ENCODE measurements at places on chromosomes 5 and 9.

DNA sequence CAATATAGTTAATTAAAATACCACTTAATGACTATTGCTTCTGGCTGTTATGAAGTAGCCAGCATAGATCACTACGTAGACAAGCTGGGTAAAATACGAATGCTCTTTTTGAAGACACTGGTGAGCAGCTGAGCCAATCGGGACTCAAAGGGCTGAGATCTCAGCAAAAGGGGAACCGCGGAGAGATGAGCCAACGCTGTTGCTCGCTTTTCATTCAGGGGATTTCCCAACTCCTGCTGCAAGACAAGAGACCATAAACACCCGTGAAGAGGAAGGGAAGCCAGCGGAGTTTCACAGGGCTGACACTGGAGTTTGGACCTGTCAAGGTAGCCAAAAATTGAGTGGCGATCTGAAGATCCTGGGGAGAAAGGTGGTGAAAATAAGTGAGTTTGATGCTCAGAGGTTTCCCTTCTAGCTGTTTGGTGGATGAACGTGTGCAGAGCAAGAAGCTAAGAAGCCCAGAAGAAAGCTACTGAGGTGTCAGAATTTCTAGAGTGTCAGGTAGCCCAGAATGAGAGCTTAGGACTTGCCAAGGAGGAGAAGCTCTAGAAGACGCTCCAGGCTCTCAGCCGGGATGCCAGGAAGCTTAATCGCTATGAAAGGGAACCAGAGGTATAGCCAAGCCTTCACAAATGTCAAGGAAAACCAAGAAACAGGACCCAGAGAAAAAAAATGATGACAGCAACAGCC lies 79.6 kb upstream of the RNU6ATAC start:
- no peak for DNase-seq

DNA sequence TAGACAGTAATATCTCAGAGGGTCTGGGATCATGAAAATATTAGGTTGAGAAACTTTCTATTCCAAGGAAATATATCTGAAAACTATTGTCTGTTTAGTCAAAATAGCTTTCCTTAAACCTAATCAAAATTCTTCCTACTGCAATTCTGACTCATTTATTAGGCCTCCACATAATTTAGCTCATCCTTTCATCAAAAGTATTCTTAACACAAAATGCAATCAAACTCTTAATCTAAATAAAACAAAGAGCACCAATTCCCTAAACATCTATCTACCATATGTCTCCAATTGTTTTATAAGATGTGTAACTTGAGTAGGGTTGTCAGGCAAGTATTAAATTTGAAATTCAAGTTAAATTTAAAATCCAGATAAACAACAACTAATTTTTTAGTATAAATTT lies 142.1 kb downstream of the PLK2 start:
- no peak for DNase-seq

- no peak for DNase-seq
Observed at GRCh38 chr9:34995670-34996060, 6.1 kb downstream of the DNAJB5 start.

- DNase-seq, result peak; percentile 98
Observed at GRCh38 chr5:41794471-41794870, 75.8 kb downstream of the OXCT1 start.

DNA sequence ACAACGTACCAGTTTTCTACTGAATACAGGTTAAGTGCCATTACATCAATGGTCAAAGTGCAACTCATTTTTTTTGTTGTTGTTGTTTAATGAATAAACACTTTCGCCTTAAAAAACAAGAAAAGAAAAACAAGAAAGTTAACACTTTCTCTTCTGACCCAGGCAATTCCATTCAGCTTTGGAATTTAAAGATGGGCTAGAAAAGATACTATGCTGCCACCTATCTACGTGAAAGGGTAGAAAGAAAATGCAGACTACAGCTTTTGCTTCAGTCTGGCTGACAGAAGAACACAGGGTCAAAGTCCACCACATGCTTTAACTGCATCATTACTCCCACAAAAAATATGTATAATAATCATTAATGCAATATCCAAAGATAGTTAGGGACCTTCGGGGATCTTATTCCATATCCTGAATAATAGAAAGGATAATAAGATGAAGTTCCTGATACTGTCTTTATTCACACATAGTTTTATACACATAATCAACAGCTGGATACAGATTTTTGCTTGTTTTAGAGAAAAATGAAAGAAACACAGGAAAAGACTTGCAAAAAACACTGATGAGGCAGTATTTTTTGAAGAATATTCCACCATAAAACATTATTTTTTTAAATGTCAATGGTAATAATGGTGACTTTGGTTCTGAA lies 40.4 kb downstream of the ZDHHC21 start:
- peak; percentile 16 for DNase-seq

- no peak for DNase-seq
Observed at GRCh38 chr5:59842999-59843398, 50.5 kb downstream of the PDE4D start.

- no peak for DNase-seq
Observed at GRCh38 chr5:2030131-2030530, 147.4 kb upstream of the IRX4 start.

GRCh38 chr5:172754596-172755356 lies 16.2 kb downstream of the DUSP1 start:
- no peak for DNase-seq

DNA sequence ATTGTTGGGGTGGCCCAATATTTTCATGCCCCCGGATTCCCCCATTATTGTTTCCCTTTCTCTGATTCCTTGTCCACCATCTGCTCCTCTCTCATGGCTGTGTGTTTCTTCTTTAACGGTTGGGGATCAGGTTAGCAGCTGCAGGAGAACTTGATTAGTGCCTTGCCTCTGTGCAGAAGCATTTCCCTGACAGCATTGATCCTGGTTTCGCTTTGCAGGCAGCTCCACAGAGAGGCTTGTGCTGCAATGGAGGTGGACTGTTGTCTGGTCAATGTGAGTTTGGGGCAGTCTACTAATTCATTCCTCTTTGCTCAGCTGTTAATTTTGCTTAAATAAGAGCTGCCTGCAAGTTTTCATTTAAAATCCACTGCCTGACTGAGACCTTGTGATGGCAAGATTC lies 32.5 kb upstream of the SSBP2 start:
- DNase-seq, result no peak

DNA sequence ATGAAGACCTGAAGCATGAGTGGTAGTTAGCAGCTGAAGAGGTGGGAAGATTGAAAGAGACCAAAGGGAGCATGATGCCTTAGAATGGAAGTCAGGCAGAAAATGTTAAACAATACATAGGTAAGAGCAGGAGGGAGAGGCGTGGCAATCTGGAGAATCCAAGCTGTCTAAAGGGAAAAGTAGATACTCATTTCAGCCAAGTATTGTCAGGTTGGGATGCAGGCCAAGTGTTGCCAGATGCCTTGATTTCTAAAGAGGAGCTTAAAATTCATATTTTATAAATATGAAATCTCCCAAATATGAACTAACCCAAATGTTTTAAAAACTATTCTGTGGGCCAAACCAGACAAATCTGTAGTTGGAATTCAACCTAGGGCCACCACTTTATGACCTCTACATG lies 4.2 kb downstream of the PAM start:
- no peak for DNase-seq

DNA sequence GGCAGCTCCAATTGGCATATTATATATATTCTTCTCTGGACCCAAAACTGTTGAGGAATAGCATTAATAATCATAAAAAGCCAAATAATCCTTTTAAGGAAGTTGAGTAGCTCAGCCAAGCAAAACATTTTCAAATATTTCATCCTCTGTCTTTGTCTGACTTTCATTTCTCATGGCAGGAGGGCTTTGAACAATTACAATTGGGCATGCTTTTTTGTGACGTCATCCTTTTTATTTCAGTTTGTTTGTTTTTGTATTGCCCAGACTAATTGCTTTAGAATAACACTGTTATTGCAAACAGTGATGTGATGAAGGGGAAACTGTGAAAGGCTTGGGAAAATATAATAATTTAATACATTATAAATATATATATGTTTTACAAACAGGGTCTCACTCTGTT lies 65.2 kb upstream of the MAP1B start:
- DNase-seq, result peak; percentile 36

DNA sequence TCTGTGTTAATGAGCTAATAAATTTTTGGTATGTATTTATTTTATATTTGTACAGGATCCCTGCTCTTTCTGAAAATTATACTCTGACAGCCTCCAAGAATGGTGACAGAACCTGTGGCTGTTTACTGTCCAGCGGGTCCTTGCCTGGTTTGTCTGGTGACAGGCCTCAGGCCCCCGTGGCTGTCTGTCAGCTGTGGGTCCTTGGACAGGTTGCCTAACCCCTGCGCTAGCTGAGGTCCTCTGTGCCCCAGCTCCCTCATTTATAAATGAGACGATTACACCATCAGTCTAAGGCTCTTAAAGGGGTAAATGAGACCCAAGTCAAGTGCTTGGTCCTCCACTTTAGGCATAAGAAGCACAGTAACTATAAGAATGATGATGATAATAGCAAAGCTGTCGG lies 125.1 kb upstream of the COL5A1 start:
- no peak for DNase-seq

DNA sequence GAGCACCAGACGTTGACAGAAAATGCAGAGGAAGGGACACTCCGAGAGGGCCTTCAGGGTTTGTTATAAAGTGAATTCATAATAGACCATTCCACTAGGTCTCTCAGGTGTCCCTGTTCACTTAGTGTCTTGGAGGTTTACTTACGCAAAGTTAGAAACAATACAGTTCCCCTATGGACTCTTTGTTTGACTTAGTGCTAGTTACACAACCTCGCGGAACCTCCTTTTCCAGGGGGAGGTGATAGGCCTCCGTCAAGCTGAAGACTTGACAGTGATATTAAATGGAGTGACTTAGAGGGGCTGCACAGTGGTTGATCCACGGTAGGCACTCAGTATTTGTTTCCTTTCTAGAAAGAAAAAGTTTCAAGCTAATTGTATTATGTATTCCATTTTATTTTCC lies 1.3 kb downstream of the CCT5 start:
- DNase-seq, result no peak

- DNase-seq, result no peak
Observed at GRCh38 chr5:5792106-5792505, 369.6 kb downstream of the ICE1 start.

GRCh38 chr5:86786955-86787354 lies 169.2 kb downstream of the COX7C start:
- no peak for DNase-seq

DNA sequence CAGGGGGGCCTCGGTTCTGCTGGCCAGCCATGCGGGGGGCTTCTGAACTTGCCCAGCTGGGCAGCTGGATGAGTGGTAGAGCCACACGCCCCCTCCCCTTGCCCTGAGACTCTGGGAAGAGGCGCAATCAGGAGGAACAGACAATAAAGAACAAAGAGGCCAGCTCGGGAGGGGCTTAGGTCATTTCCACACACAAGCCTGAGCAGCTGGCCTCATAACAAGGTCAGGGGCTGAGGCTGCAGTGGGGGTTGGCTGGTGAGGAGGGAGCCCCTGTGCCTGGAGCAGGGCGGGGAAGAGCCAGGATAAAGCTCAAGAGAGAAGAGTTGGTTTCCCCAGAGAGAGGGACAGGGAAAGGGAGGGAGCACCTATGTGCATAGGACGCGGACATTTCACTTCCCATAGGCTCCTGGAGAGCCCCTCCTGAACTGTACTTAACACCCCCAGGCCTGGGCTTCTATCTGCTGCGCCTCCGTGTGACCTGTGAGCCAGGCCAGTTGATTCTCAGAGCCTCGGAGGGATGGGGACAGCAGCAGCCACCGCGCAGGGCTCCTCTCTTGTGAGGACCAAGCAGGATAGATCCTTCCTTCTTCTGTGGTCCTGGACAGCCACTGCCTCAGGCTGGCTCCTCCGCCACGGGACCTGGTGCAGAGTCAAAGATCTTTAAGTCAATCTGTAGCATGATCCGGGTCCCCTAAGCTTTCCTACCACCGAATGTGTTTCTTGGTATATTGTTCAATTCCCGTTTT lies 75.3 kb upstream of the GGTA1 start:
- DNase-seq, result no peak

- no peak for DNase-seq
Observed at GRCh38 chr9:122058709-122059108, 34.4 kb downstream of the TTLL11 start.

DNA sequence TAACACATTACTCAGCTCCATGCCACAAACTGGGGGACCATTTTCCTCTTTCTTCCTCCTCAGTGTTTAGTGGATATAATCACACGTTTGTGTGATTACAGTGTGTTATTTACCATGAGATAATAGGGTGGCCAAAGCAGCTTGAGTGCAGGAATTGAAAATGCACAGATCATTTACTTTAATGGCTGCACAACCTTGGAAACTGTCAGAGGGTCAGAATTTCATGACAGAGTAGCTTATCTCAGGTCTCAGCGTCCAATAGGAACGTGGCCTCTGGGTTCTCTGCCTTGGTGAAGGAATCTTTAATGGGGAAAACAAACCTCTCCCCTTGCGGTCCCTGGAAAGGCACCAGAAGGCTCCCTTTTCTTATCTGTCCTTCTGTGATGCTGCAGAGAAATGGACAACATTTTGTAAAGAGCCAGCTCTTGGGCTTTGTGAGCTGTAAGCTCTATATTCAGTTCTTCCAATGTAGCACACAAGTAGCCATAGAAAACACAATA lies 87.4 kb upstream of the CD180 start:
- no peak for DNase-seq

GRCh38 chr9:91418215-91418610 lies 5.4 kb downstream of the NFIL3 start:
- no peak for DNase-seq

- DNase-seq, result no peak
Observed at GRCh38 chr9:26687421-26687820, 205.2 kb downstream of the CAAP1 start.

DNA sequence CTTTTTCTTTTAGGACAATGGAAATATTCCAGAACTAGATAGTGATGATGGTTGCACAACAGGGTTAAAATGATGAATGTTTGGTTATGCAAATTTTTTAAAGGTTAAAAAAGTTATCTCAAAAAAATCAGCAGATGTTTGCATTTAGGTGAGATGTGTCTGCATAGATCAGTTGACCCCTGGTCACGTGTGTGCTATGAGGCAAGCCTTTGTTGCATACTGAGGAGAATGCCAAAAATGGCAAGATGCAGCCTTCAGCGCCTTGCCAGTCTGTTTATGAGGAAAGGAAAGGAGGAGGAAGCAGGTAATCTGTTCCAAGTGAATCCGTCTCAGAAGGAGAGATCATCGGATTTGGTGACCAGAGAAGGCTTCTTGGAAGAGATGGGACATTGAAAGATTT lies 11.9 kb downstream of the MEGF10 start:
- DNase-seq, result no peak

DNA sequence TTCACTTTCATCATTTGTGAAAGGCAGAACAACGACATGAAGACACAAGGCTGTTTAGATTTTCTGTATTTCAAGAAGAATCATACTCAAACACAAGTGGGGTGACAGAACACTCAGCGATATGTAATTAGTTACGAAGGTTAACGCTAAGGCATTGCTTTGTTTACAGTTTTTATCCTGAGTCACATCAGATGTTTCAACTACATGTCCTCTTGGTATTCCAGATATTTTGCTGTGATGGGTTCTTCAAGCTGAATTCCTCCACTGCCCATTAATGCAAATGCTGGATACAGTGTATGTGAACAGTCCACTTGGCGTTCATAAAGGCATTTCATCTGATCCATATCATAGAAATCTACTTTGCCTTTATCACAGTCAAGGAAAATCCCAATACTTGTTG lies 43.4 kb downstream of the TRIM36 start:
- DNase-seq, result no peak
